ENCODE measurements at places on chromosomes 13 and 19.

DNA sequence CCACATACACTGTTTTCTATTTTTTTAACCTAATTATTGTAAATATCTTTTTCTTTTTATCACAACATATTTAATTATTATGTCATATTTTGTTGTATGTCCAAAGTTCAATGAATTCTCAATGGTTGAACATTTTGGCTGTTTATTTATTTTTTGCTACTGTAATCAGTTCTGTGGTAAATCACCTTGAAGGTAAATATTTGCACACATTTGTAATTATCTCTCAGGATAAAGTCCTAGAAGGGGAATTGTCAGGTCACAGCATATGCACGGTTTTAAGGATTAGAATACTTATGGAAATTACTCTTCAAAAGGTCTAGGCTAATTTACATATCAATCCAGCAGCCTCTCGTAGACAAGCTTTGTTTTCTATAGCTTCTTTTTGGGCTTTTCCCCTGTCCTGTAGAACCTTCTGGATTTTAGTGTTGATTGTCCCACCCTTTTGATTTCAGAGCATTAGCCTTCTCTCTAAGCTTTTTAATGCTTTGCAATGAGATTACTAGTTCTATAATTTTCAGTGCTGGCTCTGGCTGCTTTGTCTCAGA lies 362.6 kb downstream of the KCNRG start:
- DNase-seq, result no peak

DNA sequence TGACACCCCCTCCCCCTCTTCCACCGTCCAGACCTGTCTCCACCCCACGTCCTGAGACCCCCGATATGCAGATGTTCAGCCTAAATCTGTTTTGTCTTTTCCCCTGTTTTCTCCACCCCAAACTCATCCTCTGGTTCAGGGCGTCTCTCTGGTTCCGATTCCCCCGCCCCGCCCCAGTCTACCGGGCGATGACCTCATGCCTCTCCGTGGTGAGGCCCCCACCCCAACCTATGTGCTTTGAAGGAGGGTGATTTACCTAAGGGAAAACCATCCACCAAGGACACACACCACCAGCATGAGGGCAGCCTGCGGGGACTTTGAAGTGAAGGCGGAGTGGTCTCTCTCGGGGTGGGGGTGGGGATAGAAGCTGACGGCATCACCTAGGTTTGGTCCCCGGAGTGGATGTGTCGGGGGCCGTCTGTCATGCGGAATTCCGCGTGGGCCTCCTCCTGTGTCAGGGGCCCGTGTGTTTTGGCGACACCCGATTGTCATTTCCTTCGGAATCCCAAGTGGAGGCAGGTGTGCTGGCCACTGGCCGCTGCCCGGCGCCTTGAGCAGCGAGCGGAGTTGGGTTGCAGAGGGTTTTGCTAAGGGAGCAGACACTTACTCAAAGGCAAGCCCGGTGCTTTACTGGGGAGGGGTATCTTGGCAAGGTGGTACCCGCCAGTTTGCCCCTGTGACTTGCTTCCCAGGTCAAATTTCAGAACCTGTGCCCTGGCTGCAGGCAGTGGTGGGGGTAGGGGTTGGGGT lies 1.4 kb downstream of the FZR1 start:
- DNase-seq, result no peak

- DNase-seq, result no peak
These were observed 1.3 kb upstream of the SHANK1 start for GRCh38 chr19:50720921-50721381.

GRCh38 chr19:17624314-17624991 lies 63.7 kb downstream of the UNC13A start:
- no peak for DNase-seq

DNA sequence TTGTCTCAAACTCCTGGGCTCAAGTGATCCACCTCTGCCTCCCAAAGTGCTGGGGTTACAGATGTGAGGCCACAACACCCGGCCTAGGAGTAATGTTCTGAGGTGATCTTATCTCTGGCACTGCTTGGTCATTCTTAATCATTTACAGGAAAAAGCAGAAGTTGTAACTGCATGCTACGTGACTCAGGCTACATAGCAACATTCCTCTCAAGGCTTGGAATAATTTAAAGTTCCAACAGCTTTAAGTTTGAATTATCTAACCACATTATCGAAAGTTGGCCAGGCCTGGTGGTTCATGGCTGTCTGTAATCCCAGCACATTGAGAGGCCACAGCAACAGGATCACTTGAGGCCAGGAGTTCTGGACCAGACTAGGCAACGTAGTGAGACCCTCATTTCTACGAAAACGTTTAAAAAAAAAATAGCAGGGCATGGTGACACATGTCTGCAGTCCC lies 3.9 kb upstream of the B9D2 start:
- DNase-seq, result no peak

DNA sequence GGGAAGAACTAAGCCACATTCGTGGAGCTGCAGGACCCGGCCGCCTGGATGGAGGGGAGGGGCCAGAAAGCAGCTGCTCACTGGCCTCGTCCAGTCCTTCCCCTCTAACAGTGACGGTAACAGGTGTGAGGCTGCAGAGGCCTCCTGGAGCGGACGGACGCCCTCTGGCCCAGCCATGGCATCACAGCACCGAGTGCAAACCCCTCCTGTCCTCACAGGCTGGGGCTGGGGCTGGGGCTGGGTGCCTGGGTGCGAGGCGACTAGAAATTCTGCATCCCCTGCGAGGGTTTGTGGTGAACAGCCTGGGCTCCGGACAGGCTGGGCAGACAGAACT lies 3.6 kb downstream of the MICOS13 start:
- no peak for DNase-seq

DNA sequence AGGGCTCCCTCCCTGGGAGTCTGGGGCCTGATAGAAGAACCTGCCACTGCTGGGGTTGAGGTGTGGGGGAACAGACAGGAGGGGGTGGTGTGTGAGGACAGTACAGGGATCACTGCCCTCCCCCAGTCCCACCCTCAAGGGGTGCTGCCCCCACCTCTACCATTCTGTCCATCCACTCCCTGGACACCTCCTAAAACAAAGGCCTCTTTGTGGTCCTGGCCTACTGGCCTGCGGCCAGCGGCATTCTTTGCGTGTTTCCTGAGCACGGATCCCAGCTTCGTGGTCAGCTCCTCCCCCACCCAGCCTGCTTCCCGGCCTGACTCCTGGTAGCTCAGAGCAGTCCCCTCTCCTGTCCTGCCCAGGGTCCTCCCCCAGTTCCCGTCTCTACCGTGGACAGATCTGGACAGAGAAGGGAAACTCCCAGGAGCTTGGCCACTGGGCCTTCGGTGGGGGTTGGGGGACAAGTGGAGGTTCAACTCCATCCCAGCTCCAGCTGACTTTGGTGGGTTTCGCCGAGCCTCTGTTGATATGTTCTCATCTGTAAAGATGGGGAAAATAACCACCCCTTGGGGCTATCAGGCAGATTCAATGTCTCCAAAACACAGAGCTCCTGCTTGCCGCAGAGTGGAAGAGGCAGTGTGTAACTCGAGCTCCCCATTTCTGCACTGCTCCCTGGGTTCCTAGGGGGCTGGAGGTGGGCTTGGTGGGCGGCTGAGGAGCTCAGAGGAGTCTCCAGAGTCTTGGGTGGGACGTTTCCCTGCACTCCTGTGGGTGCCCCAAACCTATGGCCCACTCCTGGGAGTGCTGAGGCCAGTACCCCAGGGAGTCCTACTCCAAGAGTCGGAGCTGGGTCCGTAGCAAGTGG lies 48.7 kb downstream of the LYL1 start:
- no peak for DNase-seq

DNA sequence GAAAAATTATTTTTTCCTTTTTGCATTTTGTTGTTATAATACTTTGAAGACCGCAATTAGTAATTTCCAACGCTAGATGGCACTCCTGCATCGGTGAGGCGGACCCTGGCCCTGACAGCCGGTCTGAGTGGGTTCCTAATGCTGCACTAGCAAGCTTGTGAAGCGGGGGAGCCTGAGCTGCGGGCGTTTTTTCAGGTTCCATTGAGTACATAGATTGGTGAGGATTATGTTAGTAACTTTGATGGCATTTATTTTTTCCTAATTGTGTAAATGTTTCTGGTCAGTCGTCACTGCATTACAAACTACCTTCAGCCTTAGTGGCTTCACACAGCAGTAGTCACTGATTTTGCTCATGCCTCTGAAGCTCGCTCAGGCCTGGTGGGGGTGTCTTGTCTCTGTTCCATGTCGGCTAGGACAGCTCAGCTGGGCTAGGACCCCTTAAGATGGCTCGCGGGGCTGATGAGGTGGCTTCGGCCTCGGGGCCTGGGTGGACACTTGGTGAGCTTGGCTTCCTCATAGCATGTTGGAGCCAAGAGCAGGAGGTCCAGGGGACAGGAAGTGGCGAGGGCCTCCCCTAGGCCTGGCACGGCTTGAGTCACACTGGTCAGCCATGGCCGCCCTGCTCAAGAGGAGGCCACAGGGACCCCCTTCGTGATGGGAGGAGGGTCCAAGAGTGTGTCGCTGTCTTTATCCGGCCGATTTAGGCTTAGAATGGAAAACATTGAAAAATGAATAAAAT lies 25.0 kb downstream of the ERCC5 start:
- peak; percentile 39 for DNase-seq

DNA sequence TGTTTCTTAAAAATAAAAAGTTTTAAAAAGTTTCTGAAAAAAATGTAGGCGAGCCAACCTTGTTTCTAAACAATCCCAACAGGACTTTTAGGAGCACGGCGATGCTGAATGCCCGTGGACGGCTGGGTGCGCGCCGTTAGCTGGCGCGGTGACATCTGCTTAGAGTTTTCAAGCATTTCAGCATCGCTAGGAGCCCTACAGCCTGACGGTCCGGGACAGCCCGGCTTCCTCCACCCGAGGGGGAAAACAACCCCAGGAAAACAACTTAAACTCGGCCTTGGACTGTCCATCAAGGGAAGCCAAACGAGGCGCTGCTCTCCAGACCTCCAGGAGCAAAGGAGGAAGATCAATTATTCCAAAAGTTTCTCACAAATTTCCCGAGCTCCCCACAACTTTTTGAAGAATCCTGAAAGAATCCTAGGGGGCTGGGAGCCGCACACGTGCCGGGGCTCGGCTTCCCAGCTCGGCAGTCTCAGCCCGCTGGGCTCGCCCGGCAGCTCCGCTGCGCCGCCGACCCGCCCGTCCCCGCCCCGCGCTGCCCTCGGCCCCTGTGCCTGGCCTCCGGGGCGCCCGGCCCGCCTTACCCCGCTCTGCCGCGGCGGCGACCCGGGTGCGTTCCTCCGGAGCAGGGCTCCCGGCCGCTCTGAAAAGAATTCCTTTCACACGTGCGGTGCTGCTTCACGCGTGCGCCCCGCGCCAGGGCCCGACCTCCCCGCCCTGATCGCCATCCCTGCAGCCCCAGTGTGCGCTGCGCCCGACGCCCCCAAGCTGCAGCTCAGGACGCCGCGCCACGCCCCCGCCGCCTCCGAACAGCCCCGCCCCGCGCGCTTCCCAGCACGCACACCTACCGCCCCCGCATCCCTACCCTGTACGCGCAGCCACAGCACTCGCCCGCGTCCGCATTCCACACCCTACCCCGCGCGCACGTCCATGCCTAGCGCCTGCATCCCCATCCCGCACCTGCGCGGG lies at the start of gene GJA3:
TSS of gene GJA3 (minus strand) at position 747 of the 969 bp plus-strand sequence. CDS start 17,764 bp downstream, outside the sequence.
- peak; percentile 59 for DNase-seq

DNA sequence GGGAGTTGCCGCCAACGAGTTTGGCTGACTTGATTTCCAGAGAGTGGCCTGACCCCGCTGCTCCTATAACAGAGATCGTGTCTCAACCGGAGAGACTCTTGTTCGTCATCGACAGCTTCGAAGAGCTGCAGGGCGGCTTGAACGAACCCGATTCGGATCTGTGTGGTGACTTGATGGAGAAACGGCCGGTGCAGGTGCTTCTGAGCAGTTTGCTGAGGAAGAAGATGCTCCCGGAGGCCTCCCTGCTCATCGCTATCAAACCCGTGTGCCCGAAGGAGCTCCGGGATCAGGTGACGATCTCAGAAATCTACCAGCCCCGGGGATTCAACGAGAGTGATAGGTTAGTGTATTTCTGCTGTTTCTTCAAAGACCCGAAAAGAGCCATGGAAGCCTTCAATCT lies 21.6 kb downstream of the NLRP4 start:
- no peak for DNase-seq

GRCh38 chr19:35249848-35250711 lies 1.3 kb downstream of the LSR start:
- no peak for DNase-seq

DNA sequence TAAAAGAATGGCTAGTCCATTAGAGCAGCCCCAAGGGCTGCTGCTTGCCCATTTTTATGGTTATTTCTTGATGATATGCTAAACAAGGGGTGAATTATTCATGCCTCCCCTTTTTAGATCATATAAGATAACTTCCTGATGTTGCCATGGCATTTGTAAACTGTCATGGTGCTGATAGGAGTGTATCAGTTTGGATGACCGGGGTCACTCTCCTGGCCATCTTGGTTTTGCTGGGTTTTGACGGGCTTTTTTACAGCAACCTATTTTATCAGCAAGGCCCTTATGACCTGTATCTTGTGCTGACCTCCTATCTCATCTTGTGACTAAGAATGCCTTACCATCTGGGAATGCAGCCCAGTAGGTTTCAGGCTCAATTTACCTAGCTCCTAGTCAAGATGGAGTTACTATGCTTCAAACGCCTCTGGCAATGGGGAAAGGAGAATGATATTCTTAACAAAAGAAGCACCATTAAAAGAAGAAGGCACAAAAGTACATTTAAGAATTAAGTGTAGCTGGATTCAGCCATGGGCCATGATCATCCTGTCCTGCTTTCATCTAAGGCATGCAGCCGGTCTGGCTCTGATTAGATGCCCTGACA lies 1156.0 kb downstream of the PCDH9 start:
- no peak for DNase-seq

GRCh38 chr13:106038752-106039151 lies 496.7 kb downstream of the EFNB2 start:
- DNase-seq, result no peak

- no peak for DNase-seq
These were observed 268.1 kb downstream of the DNAJC15 start for GRCh38 chr13:43291287-43292060.

GRCh38 chr13:70253834-70254233 lies 145.6 kb upstream of the KLHL1 start:
- DNase-seq, result no peak

- no peak for DNase-seq
These were observed 5.1 kb downstream of the SLC39A3 start for GRCh38 chr19:2734589-2735288.

- DNase-seq, result no peak
These were observed 181.9 kb upstream of the EDNRB start for GRCh38 chr13:78100486-78100885.

- no peak for DNase-seq
These were observed 5.3 kb upstream of the GRTP1 start for GRCh38 chr13:113369189-113369588.

- no peak for DNase-seq
These were observed 260.1 kb downstream of the LMO7 start for GRCh38 chr13:75896271-75896670.

- DNase-seq, result no peak
These were observed 87.3 kb downstream of the ERCC5 start for GRCh38 chr13:102933122-102933521.
